ENCODE measurements at places on chromosomes 12 and 14.
A peak's percentile ranks its signal among the peaks of the same experiment; 100 is the strongest.

- H3K4me1 ChIP-seq: peaks cover 5% of the 10 kb centered on the region
- no peak for DNase-seq
- H3K36me3 ChIP-seq: no peaks in the 10 kb centered on the region
- peaks cover 4% of the 10 kb centered on the region for H3K27me3 ChIP-seq
These were observed 50.3 kb downstream of the SNAPC1 start for GRCh38 chr14:61812347-61813095.

DNA sequence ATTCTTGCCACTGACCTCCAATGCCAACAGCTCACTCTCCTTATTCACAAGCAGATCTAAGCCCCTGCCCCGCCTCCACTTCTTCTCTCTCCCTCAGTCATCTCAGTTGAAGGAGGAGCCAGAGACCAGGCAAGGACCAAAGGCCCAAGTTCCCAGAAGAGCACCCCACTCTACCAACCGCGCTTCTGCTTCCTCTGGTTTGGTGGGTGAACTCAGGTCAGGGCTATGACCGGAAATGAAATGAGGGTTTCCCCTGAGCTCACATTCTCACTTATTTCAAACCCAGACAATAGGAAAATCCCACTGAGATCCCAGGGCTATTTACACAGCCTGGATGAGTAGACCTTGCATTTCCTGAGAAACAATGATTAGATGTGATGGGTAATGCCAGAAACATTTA lies 9.9 kb downstream of the DPF3 start:
- H3K27me3 ChIP-seq: no peaks in the 10 kb centered on the region
- no peak overlapping the region for H3K27ac ChIP-seq
- H3K4me3 ChIP-seq: no peak overlapping the region

- H3K4me3 ChIP-seq: peak overlapping the region; percentile 79
- peak overlapping the region; percentile 59 for H3K27ac ChIP-seq
- H3K36me3 ChIP-seq: no peaks in the 10 kb centered on the region
- peak; percentile 76 for DNase-seq
- no peaks in the 10 kb centered on the region for H3K27me3 ChIP-seq
These were observed 3.8 kb upstream of the CACNB3 start for GRCh38 chr12:48814262-48815125.

DNA sequence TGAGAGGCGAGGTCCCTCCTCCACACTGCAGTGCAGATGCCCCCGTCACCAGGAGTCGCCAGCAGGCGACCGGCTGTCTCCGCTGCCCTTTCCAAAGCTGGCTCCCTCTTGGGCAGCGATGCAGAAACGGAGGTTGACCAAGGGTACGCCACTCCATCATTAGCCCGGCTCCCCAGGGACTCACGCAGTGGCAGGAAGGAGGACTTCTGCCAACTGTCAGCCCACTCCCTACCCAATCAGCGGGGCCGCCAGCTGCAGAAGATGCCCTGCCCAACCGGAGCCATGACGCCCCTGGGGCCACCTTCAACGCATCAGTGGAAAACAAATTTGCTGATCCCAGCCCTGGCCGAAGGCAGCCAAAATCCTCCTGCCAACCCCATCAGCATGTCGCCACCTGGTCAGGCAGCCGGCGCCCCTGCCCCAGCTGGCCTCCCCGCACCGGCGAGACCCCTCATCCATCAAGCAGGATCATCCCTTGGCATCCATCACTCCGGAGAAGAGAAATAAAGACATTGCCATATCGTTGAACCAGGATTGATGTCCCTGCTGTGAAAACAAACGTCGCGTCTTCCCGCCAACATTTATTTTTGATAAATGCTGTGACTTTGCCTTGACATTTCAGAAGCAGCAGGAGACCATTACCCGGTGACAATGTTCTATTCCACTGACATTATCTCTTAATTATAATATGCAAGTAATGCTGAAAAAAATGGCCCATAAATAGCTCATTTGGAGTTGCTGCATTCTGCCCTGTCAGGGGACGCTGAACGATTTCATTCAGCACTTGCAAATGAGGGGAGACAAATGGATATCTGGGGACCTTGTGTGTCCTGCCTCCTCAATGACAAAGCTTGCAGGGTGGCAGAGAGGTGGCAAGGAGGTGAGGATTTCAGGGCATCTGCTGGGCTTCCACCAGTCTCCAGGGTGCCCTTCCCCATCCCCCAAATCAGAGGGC lies 105.1 kb downstream of the SCARB1 start:
- no peaks in the 10 kb centered on the region for H3K27me3 ChIP-seq
- H3K36me3 ChIP-seq: no peaks in the 10 kb centered on the region
- peaks cover 43% of the 10 kb centered on the region for H3K4me1 ChIP-seq
- DNase-seq: no peak
- no peak overlapping the region for H3K4me3 ChIP-seq
- H3K27ac ChIP-seq: peak overlapping the region; percentile 56

DNA sequence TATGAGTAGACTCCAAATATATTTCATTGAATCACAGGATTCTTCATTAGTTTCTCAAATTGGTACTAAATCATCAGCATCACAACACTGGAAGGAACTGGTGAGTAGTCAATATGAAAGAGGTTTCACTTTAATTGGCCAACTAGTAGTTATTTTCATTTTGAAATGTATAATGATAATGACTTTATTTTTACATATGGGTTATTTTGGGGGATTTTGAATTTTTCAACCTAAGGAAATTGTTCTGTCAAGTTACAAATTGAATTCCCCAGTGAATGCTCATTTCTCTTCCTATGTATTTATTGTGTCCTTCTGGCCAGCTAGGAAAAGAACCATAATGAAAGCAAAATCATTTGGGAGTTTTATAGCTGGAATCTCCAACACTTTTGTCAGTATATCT lies 174.2 kb upstream of the ATP2B1 start:
- no peak overlapping the region for H3K4me3 ChIP-seq
- no peaks in the 10 kb centered on the region for H3K27me3 ChIP-seq
- H3K27ac ChIP-seq: no peak overlapping the region
- no peak for DNase-seq
- H3K36me3 ChIP-seq: no peaks in the 10 kb centered on the region
- H3K4me1 ChIP-seq: no peaks in the 10 kb centered on the region

GRCh38 chr12:12046401-12046800 lies 24.3 kb upstream of the BCL2L14 start:
- H3K27me3 ChIP-seq: no peaks in the 10 kb centered on the region
- H3K36me3 ChIP-seq: no peaks in the 10 kb centered on the region
- H3K4me1 ChIP-seq: no peaks in the 10 kb centered on the region
- H3K27ac ChIP-seq: no peak overlapping the region

GRCh38 chr12:70936203-70936813 lies 15.8 kb upstream of the PTPRR start:
- H3K4me3 ChIP-seq: no peak overlapping the region
- DNase-seq: no peak
- no peaks in the 10 kb centered on the region for H3K4me1 ChIP-seq
- H3K36me3 ChIP-seq: no peaks in the 10 kb centered on the region
- no peak overlapping the region for H3K27ac ChIP-seq
- H3K27me3 ChIP-seq: no peaks in the 10 kb centered on the region

GRCh38 chr12:41920355-41920754 lies 224.3 kb downstream of the GXYLT1 start:
- H3K4me3 ChIP-seq: no peak overlapping the region
- H3K36me3 ChIP-seq: no peaks in the 10 kb centered on the region
- DNase-seq: no peak
- H3K27me3 ChIP-seq: no peaks in the 10 kb centered on the region

- H3K27ac ChIP-seq: no peak overlapping the region
- H3K4me1 ChIP-seq: no peaks in the 10 kb centered on the region
- peaks cover 10% of the 10 kb centered on the region for H3K36me3 ChIP-seq
- no peaks in the 10 kb centered on the region for H3K27me3 ChIP-seq
- DNase-seq: peak; percentile 72
- no peak overlapping the region for H3K4me3 ChIP-seq
These were observed 17.2 kb downstream of the IFT81 start for GRCh38 chr12:110141389-110141788.

DNA sequence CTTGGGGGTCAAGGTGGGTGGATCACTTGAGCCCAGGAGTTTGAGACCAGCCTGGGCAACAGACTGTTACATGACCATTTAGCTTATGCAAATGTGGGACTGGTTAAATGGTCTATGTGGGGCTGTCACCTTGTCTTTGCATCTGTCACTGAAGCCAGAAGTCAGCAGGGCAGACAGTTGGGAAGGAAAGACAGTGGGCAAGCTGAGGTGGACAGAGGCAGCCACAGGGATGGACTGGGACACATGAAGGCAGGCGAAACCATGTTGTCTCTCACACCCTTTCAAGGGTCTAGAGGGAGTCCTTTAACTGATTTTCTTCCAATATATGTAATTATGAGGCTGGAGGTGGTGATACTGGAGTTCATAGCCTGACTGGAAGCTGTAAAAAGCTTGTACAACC lies 426.4 kb downstream of the TMEM121 start:
- H3K36me3 ChIP-seq: no peaks in the 10 kb centered on the region
- H3K4me1 ChIP-seq: no peaks in the 10 kb centered on the region
- DNase-seq: no peak
- H3K27ac ChIP-seq: no peak overlapping the region
- no peaks in the 10 kb centered on the region for H3K27me3 ChIP-seq

GRCh38 chr14:53894456-53894855 lies 62.2 kb downstream of the BMP4 start:
- no peaks in the 10 kb centered on the region for H3K36me3 ChIP-seq
- no peaks in the 10 kb centered on the region for H3K27me3 ChIP-seq
- no peak overlapping the region for H3K4me3 ChIP-seq

DNA sequence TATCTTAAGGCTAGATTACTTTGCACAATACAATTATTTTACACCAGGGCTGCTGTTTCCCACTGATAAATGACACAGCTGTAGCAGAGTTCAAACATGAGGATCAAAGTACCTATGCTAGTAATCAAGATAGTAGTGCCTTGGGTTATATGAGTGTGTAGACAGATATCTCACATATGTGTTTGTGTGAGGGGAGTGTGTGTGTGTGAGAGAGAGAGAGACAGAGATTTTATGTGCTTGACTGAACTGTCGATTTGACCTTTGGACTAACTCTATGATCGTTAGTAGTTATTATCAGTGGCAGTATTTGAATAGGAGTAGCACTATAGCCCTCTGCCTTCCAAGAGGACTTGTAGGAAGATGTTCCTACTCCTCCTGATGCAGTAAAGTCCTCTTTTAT lies 15.5 kb downstream of the PLEKHA5 start:
- no peak for DNase-seq
- no peak overlapping the region for H3K4me3 ChIP-seq
- H3K36me3 ChIP-seq: no peaks in the 10 kb centered on the region
- H3K4me1 ChIP-seq: peaks cover 11% of the 10 kb centered on the region
- H3K27ac ChIP-seq: no peak overlapping the region
- H3K27me3 ChIP-seq: no peaks in the 10 kb centered on the region

DNA sequence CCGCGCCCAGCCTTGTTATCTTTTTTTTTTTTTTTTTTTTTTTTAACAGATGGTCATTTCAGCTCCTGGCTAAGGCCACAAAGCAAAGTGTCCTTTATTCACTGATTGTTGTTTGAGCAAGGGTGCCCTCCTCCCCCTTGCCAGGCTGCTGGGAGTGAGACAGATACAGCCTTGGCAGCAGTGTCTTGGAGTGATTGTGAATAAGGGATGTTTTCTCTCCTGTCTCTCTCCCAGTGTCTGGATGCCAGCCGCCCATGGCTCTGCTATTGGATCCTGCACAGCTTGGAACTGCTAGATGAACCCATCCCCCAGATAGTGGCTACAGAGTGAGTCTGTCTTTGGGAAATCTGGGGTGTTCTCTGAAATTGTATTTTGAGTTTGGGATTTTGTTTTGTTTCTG lies 28.7 kb downstream of the FNTB start:
- H3K4me3 ChIP-seq: no peak overlapping the region
- DNase-seq: peak; percentile 80
- peaks cover 5% of the 10 kb centered on the region for H3K4me1 ChIP-seq
- H3K27ac ChIP-seq: peak overlapping the region; percentile 7
- H3K36me3 ChIP-seq: peaks cover 8% of the 10 kb centered on the region

DNA sequence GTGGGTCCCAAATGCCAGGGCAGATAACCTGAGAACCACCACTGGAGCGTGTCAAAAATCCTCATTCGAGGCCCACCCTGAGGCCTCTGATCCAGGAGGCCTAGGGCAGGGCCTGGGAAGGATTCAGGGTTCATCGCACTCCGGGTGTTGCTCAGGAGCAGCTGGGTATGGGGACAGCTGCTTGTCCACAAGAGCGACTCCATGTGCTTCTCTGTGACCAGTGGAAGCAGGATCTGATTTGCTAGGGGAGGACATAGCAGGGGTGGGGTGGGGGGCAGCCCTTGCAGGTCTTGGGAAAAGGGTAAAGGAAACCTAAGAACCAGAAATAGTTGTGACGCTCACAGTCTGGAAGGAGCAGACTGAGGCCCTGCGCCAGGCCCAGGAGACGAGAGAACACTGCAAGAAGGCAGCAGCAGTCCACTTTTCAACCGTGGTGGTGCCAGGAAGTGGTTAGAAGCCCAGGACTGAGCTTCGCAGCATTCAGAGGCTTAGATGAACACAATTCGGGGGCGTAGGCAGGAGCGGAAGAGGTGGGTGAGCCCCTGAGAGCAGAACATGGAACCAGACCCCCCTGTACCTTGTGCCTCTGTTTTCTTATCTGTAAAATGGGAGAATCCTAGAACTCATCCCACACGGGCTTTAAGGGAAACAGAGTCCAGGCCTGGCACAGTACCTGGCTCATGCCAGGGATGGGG lies 33.7 kb downstream of the ITPK1 start:
- no peaks in the 10 kb centered on the region for H3K36me3 ChIP-seq
- peaks cover 10% of the 10 kb centered on the region for H3K4me1 ChIP-seq
- H3K27me3 ChIP-seq: no peaks in the 10 kb centered on the region

DNA sequence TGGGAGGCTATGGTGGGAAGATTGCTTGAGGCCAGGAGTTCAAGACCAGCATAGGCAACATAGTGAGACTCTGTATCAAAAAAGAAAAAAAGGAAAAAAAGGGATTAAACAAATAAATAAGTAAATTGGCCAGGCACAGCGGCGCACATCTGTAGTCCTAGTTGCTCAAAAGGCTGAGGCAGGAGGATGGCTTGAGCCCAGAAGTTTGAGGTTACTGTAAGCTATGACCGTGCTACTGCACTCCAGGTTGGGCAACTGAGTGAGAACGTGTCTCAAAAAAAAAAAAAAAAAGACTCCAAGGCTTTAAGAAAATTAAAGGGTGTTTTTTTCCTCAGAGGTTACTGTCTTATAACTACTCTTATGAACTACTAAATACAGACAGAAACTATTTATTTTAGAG lies 11.7 kb downstream of the BEST3 start:
- no peak overlapping the region for H3K27ac ChIP-seq
- no peak for DNase-seq
- H3K36me3 ChIP-seq: no peaks in the 10 kb centered on the region
- no peak overlapping the region for H3K4me3 ChIP-seq
- H3K4me1 ChIP-seq: peaks cover 5% of the 10 kb centered on the region
- H3K27me3 ChIP-seq: no peaks in the 10 kb centered on the region
